ENCODE measurements at places on chromosomes 16 and 17.
A peak's percentile ranks its signal among the peaks of the same experiment; 100 is the strongest.

DNA sequence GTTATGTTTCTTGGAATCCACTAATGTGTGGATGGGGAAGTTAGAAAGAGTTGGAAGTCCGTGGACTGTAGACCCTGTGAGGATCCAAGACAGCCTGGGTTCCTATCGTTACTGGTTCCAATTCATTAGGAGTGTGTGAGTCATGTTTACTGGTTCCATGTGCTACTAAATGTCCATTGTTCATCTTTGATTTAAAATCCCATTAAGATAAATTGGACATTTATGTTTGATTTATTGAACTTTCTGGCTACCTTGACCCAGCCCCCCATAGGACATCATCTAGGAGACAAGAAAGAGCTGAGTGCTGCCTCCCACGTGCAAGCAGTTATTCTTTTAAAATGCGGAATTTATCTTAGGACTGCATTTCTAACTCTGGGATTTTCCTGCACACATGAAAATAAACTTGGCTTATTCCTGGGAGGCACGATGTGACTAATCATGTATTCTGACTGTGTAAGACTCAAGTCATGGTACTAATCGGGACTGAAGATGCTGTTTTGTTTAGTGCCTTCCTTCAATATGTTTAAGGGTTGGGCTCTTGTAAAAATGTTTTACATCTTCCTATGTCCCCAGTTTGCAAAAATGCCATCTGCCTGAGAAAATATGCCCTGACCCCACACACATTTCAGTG is 53.4 kb downstream of the RGS9 start:
- DNase-seq, result no peak

DNA sequence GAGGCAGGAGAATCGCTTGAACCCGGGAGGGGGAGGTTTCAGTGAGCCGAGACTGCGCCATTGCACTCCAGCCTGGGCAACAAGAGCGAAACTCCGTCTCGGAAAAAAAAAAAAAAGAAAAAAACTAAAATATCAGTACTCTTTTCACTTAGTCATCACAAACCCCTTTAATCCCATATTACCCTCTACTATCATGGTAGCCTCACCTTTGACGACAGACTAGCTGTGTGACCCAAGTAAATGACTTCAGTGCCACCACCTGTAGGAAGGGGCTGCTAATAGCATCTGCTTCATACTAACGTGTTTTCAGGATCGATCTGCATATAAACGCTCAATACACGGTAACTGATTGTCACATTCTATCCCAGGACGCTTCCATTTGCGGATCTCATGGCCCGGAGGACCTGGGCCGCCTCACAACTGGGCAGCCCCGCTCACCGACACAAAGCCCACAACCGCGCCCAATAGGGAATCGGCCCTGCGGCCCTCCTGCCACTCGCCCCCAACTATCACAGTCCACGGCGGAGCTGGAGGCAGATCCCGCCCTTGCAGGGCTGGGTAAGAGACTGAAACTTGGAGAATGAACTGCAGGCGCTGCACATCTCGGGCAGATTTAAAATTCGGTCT is 1.1 kb upstream of the ZNF263 start:
- DNase-seq, result peak; percentile 61

GRCh38 chr17:5775098-5775497 is 190.8 kb upstream of the NLRP1 start:
- DNase-seq, result no peak

GRCh38 chr17:56983366-56983765 is 5.4 kb downstream of the SCPEP1 start:
- no peak for DNase-seq

DNA sequence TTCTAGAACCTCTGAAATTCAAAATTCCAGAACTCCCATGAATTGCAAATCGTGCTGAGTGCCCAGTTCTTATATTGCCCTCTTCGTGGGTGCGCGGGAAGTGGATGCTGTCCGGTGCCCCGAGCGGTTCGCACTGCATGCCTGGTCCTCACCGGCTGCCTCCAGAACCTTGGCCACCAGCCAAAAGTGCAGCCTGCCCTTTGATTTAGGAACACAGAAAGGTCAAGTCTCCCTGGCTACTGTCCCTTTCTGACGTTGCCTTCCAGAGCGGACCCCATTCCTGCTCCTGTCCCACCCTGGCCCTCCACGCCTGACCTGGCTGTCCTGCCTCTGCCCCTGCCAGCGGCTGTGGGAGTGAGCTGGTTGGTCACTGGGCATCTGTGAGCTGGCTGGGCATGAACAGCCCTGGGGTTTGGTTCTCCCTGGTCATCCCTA is 9.7 kb downstream of the NEUROD2 start:
- DNase-seq, result peak; percentile 62

DNA sequence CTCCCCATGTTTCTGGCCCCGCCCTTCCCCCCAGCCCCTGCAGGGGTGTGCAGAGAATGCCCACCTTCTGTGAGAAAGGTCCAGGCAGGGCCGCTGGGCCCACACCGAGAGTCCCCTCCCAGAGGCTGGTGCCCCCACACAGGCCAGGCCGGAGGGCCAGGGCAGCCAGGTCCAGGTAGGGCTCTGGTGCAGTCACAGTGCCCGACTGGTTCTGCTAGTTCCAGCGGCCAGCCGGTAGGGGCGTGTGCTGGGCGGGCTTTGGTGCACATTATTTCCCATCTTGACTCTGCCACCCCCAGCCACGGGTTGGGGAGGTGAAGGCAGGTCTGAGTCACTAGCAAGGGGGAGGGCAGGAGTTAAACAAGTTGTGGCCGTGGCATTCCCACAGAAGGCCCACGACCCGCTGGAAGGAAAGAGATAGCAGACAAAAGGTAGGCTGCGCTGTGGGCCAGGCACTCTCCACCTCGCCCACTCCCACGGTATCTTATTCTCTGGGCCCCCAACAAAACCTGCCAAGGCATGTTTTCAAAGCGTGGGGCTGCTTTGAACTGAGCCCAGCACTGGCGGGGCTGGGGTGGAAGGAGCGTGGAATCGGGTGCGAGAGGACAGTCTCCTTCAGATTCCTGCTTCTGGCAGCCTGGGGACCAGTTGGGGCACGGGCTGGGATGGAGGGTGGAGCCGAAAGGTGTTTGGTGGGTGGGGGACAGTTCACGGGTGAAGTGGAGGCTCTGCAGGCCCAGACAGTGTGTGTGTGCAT is 1.9 kb downstream of the EPN3 start:
- DNase-seq, result peak; percentile 92

GRCh38 chr17:61457226-61457983 is 5.2 kb downstream of the TBX4 start:
- DNase-seq, result no peak

- DNase-seq, result no peak
Measured at GRCh38 chr16:58563775-58564174, 48.5 kb downstream of the SETD6 start.

- no peak for DNase-seq
Measured at GRCh38 chr17:61478790-61479492, 26.7 kb downstream of the TBX4 start.

GRCh38 chr16:12152740-12153139 is 176.2 kb downstream of the SNX29 start:
- no peak for DNase-seq

GRCh38 chr17:56351675-56352074 is 198.4 kb downstream of the ANKFN1 start:
- DNase-seq, result no peak

DNA sequence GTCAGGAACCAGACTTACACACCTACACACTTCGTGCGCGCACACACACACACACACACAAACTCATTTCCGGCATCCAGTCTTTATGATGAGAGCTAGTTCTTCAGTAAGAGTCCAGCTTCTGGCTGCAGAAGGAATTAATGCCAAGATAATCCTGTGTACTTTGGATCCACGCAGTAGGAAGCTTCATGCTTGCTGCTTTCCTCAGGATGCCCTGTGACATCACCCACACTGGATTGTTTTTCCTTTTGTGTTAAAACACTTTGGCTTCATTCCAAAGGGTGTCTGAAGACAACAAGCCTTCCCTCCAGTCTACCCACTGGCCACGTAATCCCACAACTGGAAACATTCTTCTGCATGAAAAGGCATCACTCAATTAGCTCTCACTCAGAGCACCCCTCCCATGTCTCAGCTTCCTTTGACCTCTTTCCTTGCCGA is 35.4 kb downstream of the KCNJ16 start:
- no peak for DNase-seq

- no peak for DNase-seq
Measured at GRCh38 chr16:54318941-54319340, 32.4 kb upstream of the IRX3 start.

DNA sequence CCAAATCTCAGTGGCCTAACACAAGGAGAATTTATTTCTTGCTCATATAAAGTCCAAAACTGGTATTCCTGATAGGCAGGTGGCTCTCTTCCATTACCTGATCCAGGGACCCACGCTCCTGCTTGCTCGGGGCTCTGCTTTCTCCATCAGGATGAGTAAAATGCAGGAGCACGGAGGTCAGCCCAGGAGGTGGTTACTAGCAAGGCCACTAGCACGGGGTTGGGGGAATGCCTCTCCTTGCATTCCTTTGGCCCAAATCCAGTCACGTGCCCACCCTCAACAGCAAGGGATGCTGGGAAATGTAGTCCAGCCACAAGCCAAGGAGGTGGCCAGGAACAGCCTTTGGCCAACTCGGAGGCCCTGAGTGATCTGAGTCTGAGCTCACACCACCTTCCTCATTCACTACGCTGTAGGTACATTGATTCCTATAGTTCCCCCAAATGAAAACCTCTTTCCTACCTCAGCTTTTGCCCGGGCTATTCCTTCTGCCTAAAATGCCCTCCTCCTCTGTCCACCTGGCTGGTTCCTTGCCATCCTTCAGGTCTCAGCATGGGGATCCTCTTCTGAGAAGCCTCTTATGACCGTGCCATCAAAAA is 38.3 kb upstream of the HAPSTR1 start:
- peak; percentile 85 for DNase-seq

DNA sequence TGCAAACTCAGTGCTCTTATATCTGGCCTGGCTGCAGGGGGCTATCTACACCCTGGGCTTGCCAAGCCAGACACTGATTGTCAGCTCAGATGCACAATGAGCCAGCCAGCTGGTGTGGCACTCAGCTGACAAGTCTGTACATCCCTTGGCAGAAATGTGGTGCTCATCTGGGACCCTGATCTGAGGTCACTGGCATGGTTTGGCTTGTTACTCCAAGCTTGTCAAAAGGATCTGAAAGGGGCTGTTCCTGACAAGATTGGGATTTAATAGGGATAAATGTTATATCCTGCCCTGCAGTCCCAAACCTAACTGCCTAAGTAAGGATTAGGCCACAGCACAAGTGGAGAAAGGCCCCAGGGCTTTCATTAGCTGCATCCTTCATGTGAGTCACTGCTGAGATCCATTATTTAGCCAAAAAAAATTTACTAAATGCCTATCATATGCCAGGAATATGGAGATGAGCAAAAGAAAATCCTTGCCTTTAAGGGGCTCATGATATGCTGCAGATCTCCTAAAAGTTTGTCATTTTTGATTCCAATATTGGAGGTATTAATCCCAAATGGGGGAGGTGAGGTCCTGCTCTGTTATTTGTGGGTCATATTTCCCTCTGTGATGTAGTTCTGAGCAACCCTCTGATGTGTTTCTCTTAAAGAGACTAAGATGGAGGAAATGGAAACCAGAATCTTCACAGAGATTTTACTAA is 6.3 kb downstream of the SLC6A2 start:
- DNase-seq, result no peak

DNA sequence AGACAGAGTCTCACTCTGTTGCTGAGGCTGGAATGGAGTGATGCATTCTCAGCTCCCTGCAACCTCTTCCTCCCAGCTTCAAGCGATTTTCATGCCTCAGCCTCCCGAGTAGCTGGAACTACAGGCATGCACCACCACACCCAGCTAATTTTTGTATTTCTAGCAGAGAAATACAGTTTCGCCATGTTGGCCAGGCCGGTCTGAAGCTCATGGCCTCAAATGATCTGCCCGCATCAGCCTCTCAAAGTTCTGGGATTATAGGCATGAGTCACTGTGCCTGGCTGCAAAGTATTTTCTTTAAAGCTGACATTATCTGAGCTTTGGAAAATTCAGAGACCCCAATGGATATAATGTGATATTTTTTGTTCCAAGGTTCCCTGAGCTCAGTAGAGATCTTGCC is 31.1 kb upstream of the SLC6A2 start:
- no peak for DNase-seq

DNA sequence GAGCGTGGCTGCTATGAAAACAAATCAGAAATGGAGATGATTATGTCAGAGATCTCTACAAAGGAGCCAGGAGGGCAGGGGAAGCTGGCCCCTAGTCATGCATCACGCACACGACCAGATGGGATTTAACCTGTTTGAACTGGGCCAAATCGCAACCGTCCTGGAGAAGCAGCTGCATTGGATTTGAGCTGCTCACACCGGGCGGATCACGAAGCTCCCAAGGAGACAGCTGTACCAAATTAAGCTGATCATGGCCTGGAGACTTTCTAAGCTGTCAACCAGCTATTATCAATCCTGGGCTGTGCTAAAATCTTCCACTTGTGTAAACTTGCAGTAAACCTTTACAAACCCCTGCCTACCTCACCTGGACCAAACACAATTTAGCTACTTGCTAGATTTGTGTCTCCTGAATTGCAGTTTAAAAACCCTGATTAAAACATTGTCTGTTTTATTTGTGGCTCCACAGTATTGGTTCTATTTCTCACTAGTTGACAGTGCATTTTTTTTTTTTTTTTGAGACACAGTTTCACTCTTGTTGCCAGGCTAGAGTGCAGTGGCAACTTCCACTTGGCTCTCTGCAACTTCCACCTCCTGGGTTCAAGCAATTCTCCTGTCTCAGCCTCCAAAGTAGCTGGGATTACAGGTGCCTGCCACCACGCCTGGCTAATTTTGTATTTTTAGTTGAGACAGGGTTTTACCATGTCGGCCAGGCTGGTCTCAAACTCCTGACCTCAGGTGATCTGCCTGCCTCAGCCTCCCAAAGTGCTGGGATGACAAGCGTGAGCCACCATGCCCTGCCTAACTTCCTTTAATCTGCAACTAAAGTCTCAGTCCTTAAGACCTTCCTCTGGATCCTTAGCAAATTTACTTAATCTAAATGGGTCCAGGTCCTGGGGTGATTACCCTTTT is 98.3 kb upstream of the GRIN2A start:
- no peak for DNase-seq

GRCh38 chr17:37160944-37161343 is 212.2 kb downstream of the AATF start:
- DNase-seq, result peak; percentile 63

DNA sequence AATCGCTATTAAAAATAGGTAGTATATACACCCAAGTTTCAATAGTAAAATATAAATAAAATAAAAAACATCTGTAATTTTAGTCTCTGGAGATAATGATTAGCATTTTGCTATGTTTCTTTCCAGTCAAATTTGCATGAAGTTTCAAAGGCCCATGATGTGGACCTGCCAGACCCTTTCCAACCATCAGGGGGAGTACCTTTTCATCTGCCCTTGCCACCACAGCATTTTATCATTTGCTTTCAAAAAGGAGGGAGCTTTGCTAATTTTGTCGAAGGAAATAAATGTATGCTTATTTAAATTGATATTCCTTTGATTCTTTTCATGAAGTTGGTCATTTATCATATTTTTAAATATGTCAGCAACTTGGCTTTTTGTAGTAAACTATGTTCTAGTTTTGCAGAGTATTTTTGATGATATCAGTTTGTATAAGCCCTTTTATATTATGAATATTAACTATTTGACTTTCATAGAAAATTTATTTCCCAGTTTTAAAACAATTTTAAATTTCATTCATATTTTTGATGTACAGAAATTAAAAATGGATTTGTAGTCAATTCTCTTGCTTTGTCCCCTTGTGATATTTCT is 115.2 kb upstream of the NETO2 start:
- DNase-seq, result peak; percentile 35

GRCh38 chr16:4915226-4915761 is 21.7 kb downstream of the PPL start:
- DNase-seq, result no peak

GRCh38 chr17:73069841-73070240 is 22.6 kb downstream of the SLC39A11 start:
- no peak for DNase-seq
